ENCODE measurements at places on chromosomes 7 and 10.

- DNase-seq: peak; percentile 74
These were observed 2.5 kb downstream of the LFNG start for GRCh38 chr7:2521952-2522591.

- DNase-seq: no peak
These were observed 40.6 kb downstream of the AKR1B15 start for GRCh38 chr7:134589491-134589941.

DNA sequence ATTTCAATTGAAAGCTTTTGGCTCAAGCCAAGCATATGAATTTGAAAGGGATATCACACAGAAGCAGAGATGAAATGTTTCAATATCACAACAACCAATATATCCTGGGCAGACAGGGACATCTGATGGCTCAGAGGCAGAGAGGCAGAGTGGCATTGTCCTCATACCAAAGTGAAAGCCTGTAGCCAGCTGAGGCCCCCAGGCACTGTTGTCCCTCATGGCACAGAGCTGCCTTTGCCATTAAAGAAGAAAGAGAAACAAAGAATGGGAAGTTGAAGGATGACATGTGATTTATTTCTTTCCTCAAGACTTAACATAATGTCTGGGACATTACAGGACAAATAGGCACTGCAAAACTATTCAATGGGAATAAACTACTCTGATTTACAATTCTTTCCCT is 504.3 kb upstream of the PCDH15 start:
- no peak for DNase-seq

GRCh38 chr7:133727476-133728214 is 399.5 kb upstream of the LRGUK start:
- no peak for DNase-seq

DNA sequence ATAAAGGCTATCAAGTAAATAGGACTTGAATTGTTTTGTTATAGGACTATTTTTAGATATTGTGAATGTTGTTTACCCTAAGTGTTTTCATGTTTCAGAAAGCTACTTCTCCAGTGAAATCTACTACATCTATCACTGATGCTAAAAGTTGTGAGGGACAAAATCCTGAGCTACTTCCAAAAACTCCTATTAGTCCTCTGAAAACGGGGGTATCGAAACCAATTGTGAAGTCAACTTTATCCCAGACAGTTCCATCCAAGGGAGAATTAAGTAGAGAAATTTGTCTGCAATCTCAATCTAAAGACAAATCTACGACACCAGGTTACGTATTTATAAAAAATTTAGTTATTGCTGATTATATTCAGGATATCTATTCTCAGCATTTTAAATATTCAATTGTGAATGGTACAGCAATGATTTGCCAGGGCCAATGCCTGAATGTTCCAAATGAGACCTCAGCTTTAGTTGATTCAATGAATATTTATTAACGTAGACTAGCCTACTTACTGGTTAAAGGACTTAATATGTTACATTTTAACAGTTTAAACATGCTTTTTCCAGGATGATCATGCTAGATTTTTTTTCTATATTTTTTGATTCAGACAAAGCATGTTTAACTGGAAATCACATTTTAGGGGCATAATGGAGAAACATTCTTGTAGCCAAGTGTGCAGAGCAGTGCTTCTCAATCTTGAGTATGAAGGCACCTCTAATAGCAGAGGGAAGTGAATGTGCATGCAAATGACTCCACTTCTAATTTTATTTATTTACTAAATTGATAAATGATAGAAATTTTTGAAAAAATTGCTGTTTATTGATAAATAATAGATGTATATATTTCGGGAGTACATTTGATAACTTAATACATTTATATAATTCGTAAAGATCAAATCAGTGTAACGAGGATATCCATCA is 18.2 kb downstream of the ANLN start:
- no peak for DNase-seq

GRCh38 chr10:21969326-21970287 is 33.9 kb downstream of the DNAJC1 start:
- no peak for DNase-seq

DNA sequence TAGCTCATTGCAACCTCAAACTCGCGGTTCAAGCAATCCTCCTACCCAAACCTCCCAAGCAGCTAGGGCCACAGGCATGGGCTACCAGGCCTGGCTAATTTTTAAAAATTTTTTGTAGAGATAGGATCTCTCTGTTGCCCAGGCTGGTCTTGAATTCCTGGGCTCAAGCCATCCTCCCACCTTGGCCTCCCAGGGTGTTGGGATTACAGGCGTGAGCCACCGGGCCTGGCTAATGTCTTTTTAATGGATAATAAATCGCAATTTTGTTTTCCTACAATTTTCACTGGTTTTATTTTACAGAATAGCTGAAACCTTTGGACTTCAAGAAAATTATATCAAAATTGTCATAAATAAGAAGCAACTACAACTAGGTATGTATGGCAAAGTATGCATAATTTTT is 10.9 kb downstream of the NUB1 start:
- no peak for DNase-seq

DNA sequence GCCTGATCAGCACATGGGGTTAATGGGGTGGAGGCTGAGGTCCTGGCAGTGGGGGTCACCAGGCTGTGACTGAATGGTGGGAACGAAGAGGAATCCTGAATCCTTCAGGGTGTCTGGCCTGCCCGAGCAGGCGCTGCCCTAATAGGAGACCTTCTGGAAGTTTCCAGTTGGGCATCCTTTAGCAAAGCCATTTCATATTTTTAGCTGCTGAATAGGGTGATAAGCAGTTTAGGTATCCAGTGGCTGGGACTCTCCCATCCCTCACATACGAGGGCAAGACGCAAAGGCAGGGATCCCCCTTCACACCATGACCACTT is 159.3 kb downstream of the SH3PXD2A start:
- DNase-seq: no peak

DNA sequence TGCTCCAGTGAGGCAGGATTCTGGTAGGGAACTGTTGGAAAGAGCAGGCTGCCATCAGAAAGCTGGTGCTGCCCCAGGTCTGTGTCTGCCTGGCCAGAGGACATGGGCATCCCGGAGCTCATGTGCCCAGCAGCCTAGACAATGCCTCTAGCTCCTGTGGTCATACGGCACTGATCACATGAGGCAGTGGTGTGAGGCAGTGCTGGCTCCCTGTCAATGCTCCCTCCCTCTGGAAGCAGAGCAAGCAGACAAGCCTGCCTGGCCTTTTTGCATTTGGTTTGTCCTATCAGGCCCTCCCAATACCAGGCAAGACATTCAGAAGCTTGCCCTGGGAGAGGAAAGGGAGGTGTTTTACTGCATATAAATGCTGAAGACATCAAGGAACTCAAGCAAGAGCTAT is 19.5 kb upstream of the MMP21 start:
- DNase-seq: no peak

GRCh38 chr7:100407285-100408180 is 21.0 kb downstream of the ZCWPW1 start:
- DNase-seq: peak; percentile 64

DNA sequence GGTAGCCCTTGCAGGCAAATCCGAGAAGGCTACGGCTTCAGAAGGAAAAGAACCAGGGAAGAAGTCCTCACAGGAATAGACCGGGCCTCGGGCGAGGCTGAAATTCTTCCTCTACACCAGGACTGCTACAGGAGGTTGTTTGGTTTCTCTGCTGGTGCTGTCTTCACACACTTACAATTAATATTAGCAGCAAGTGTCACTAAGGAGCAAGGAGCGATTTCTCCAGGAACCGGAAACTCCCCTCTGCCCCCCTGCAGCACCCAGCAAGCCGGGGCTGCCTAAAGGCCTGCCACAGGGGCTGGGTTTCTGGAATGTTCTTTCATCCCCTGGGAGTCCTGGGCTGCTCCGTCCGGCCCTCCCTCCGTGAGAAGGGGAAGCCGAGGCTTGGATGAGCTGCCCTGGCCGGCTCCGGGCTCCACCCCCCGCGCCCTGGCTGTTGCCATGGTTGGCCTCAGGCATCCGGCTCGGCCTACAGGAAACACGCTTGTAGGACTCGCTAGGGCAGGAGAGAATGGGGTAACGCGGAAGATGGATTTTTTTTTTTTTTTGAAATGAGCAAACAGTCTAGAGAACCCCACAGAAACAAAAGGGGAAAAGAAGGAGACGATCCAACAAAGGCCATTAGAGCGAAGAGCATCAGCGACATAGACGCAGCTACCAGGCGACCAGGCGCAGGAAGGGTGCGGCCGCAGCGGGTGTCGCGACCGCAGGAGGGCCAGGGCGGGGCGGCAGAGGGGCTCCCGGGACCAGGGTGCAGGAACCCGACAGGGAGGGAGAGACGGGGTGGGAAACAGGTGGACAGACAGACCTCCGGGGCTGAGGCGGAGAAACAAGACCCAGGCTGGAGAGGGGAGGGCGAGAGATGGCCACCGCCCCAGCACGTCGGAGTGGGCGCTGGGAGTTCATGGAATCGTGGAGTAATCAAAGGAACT is 33.0 kb downstream of the EN2 start:
- peak; percentile 24 for DNase-seq

DNA sequence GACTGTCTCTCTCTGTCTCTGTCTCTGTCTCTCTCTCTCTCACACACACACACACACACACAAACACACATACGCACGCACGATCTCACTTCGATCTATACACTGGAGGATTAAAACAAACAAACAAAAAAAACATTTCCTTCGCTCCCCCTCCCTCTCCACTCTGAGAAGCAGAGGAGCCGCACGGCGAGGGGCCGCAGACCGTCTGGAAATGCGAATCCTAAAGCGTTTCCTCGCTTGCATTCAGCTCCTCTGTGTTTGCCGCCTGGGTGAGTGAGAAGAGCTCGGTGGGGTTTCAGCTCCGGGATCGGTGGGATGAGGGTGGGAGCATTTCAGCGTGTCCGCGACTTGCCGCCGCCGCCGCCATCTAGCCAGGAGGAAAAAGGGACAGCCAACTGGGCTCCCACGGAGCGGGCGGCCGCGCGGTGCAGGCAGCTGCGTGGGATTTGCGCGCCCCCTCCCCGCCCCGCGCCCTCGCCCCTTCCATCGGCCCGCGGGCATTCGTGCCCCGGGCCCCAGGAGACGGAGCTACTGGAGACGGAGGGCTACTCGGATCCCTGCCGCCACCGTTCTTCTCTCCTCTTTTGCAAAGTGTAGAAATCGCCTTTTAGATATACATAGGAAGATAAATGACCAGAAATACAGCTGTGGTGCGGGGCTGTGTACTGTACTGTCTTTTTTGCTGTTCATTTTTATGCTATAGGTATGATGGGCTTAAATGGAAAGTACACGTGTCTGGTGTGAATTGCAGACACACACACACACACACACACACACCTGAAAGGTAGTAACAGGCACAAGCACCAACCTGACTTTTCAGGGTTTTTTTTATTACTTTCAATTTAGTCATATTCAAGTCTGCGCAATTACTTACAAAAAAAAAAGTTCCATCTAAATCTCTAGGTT is 581 bp downstream of the PTPRZ1 start:
- DNase-seq: no peak

- no peak for DNase-seq
These were observed 222.6 kb downstream of the ADARB2 start for GRCh38 chr10:1514681-1515080.

DNA sequence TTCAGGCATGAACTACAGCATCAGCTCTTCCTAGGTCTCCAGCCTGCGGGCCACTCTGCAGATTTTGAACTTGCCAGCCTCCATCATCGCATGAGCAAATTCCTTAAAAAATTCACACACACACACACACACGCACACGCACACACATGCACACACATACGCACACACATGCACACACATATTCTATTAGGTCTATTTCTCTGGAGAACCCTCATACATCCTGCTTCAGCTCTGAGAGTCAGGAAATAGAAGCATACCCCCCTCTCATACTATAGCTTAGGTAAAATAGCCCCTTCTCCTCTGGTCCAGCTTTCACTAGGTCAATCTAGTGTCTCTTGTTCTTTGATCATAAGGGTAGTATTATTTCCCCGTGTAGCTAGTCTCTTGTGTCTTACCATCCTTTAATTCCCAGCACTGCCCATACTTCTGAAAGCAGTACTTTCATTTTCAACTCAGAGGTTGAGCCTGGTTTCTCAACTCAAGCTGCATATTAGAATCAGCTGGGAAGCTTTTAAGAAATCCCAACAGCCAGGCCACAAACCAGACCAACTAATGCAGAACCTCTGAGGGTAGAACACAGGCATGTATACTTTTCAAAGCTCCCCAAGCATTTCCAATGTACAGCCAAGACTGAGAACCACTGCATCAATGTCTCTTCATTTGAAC is 30.9 kb upstream of the ITGB8 start:
- DNase-seq: no peak

DNA sequence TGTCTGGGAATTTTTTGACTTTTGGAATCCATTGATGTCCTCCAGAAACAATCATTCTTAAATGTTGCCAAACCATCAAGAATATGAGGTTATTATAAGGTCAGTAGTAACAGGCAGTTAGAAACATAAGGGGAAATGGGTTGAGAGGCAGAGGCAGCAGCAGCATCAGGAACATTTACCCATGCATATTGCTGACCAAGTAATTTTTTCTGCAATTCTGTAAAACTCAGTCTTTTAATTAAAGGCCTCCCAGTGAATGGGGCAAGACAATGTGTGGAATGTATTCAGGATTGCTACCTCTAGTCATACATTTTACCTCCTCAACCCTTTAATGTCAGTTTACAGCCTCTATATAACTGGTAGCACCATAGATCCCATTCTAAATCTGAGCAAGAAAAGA is 66.5 kb upstream of the SKAP2 start:
- no peak for DNase-seq

GRCh38 chr10:21810582-21811244 is 192.8 kb downstream of the DNAJC1 start:
- no peak for DNase-seq

DNA sequence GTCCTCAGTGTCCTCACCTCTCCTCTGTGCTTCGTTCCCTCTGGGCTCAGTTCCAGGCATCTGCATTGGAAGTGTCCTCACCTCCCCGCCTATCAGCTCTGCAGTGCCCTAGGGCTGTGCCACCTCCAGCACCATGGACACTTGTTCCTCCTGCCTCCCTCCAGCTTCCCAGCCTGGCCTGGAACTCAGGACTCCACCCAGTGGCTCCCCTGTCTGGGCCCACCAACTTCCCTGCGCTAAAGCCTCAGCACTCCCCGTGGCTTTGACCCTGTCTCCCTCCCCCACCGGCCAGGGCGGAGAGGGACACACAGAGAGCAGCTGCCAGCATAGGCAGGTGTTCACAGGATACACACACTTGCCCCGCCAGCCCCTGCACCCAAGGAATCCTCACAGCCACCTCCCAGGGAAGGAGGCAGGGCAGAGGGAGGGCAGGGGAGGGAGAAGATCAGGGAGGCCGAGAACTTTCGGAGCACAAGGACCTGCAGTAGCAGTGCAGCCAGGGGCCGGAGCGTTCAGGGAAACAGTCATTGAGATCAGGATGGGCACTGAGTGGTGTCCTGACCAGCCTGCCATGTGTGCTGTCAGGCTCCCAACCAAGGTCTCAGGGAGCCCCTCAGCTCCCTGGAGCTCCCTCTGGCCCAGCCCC is 31.3 kb downstream of the ANXA8 start:
- DNase-seq: no peak

- DNase-seq: no peak
These were observed 148.7 kb downstream of the MYOF start for GRCh38 chr10:93333278-93333978.
